Mesothelial cell of epicardium (in vitro differentiated cells): ENCODE measurements at places on chromosomes 7 and 10. TPM values are rescaled to one million over a fixed set of nuclear protein-coding genes. Genes with fewer than 3 reads are reported as not detected.

SPDYE11 gene
- total RNA-seq: 0.11 to 0.18 TPM in 2 of 3 replicates, not detected in the other

CABCOCO1 gene
- total RNA-seq: 2.5 to 4.8 TPM (median 2.5 TPM) in 3 replicates

TRPV6 gene
- total RNA-seq: 4.2 to 5.7 TPM (median 5.6 TPM) in 3 replicates

TAS2R4 gene
- 3.3 to 4.3 TPM (median 3.5 TPM) in 3 replicates for total RNA-seq

PYROXD2 gene
- 31.1 to 34.4 TPM (median 31.9 TPM) in 3 replicates for total RNA-seq

ERVW-1 gene
- 0.16 to 0.24 TPM in 2 of 3 replicates, not detected in the other for total RNA-seq

GET4 gene
- total RNA-seq: 67.9 to 77.6 TPM (median 72.2 TPM) in 3 replicates

CRYGN gene
- total RNA-seq: 9.4 to 12.2 TPM (median 10.5 TPM) in 3 replicates

EPHA1 gene
- total RNA-seq: 23.2 to 28.8 TPM (median 27.3 TPM) in 3 replicates

CHCHD3 gene
- 50.5 to 54.3 TPM (median 52.1 TPM) in 3 replicates for total RNA-seq

NOS3 gene
- 6.0 to 7.8 TPM (median 6.6 TPM) in 3 replicates for total RNA-seq

NOD1 gene
- total RNA-seq: 9.5 to 10.3 TPM (median 10.2 TPM) in 3 replicates

MYO3A gene
- 4.2 to 4.7 TPM (median 4.7 TPM) in 3 replicates for total RNA-seq

TMEM213 gene
- not detected in 3 replicates for total RNA-seq

SPDYE1 gene
- total RNA-seq: not detected in 3 replicates

STEAP2 gene
- total RNA-seq: 2.9 to 3.4 TPM (median 3.1 TPM) in 3 replicates

AIMP2 gene
- 24.6 to 26.9 TPM (median 25.2 TPM) in 3 replicates for total RNA-seq

ADAM12 gene
- total RNA-seq: 10.1 to 13.4 TPM (median 13.3 TPM) in 3 replicates

CPN1 gene
- not detected in 3 replicates for total RNA-seq

MMD2 gene
- total RNA-seq: not detected in 3 replicates

DKK1 gene
- 12.7 to 13.3 TPM (median 13.0 TPM) in 3 replicates for total RNA-seq

NXPH1 gene
- total RNA-seq: not detected in 3 replicates

C7orf33 gene
- total RNA-seq: not detected in 3 replicates
